MG63 (cell line): ENCODE measurements at places on chromosomes 16 and 17. TPM values are rescaled to one million over a fixed set of nuclear protein-coding genes. Genes with fewer than 3 reads are reported as not detected.

GRCh38 chr16:11740567-11740966 is 2.1 kb downstream of the TXNDC11 start:
- no peak for DNase-seq

AATK gene
- 0.16 TPM in 1 of 2 replicates, not detected in the other for total RNA-seq

- DNase-seq = peak; percentile 71
These were observed 32.2 kb upstream of the CHMP6 start for GRCh38 chr17:80959330-80960036.

DBF4B gene
- total RNA-seq = 7.9 and 11.1 TPM in 2 replicates

DNA sequence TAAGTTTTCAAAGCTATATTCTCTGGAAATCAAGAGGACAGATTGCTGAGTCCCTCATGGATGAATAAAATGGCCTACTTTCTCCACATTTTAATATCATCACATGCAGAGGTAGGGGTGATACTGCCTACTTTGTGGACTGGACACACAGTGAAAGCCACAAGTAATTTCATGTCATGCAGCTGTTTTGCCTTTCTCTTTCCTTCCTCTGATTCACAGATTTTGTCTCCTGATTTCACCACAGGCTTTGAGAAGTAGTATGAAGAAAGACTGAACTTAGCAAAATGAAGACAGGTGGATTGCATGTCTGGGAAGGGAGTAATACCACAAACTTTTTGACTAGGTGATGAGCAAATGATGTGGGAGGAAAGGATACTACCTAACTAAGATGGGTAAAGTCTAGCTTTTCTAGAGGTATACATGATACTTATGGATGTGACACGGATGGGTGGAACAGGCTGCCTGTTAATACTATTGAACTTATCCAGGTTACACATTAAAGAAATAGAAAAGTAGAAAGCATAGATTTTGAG is 478.4 kb upstream of the GOT2 start:
- no peak for DNase-seq
